ENCODE measurements at places on chromosomes 3 and 15.

- DNase-seq = no peak
These were observed 221.1 kb upstream of the WNT5A start for GRCh38 chr3:55708242-55708641.

DNA sequence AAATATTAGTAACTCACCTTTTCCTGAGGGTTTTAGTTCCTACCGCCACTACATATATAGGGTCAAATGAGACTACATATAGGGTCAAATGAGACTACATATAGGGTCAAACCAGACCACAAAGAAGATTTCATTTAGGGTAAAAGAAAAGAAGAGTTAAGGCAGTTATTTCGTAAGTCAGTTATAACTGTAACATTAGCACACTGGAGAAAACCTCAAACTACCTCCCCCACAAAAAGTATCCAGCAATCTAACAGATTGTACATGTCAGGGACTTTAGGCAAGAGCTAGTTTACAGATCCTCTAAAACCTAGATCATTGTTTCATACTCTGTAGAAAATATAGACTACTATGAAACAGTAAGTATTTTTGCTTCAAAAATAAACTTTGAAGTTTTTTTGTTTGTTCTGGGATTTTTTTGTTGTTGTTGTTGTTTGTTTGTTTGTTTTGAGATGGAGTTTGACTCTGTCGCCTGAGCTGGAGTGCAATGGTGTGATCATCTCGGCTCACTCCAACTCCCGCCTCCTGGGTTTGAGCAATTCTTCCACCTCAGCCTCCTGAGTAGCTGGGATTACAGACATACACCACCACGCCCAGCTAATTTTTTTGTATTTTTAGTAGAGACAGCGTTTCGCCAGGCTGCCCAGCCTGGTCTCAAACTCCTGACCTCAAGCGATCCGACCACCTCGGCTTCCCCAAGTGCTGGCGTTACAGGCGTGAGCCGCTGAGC, 92.4 kb upstream of the CGNL1 start:
- no peak for DNase-seq

GRCh38 chr3:149091983-149092382, 5.7 kb upstream of the HLTF start:
- no peak for DNase-seq

- DNase-seq = no peak
These were observed 152.3 kb downstream of the ZBTB20 start for GRCh38 chr3:114994554-114995341.

DNA sequence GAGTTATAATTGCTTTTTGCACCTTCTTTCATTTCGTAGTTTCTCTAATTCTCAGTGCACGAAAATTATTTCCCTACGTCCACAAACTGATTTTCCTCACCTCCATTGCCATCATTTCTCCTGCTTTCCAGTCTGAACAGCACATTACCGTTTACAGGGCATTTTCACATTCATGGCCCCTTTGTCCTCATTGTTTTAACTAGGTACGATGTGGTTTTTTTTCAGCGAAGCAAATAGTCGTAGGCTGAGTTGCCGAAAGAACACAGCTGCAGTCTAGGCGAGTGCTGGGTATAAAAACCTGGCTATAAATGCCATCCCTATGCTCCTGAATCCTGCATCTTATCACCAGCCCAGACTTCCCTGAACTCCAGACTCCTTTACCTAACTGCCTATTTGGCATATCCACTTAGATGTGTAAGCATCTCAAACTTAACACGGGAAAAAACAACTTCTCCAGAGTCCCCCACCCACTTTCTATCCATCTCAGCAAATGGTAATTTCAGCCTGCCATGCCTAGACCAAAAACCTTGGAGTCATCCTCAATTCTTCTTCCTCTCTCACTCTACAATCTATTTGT, 691 bp upstream of the FSIP1 start:
- DNase-seq = no peak

DNA sequence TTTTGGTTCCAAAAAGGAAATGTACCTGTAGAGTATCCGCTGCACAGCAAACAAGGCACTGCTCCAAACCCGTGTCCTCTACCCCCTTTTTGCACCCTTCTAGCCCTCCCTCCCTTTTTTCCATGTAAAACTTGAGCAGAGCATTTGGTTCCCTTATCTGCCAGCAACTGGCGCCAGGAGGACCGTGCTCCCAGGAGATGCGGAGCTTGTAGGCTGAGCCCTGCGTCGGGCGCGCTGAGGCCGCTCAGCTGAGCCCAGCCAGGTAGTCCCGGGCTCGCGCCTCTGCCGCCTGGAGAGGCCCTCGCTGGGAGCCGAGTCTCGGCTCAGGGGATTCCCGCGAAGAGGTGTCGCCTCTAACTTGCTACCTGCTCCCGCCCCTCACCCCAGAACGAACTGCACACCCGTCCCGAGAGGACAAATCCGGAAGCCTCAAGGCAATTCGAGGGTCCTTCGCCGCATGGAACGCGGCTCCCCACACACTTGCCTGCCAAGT, 575 bp downstream of the TRPM7 start:
- DNase-seq = peak; percentile 47

DNA sequence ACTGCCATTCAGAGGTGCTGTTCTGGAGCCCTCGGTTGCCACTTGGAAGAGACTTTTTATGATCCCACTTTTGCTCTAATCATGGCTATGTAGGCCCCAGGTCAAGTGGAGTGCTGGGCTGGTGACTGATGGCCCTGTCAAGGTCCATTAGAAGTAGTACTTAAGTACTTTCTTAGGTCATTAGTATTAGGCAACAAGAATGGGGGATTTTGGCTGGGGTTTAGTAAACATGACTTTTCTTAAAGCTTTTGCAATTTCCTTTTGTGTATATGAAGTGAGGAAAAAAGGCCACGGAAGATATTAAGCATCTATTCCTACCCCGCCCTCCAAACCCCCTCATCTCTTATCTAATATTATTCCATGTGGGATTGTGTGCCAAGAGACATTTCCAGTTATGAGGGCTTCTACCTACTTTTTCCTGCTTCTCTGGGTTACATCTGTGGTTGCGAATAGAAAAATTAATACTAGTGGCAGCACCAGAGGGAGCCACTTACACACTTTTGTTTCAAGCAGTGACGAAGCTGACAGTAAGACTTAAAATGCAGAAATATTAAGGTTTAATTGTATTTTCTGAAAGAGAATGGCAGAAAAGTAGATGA, 13.9 kb downstream of the NLGN1 start:
- DNase-seq = peak; percentile 38

GRCh38 chr3:69686056-69686455, 53.2 kb upstream of the MITF start:
- no peak for DNase-seq

GRCh38 chr3:112619295-112619694, 21.6 kb downstream of the CCDC80 start:
- DNase-seq = no peak

All from astrocyte (in vitro differentiated cells and primary cell).